ENCODE measurements at places on chromosomes 5 and 9.

DNA sequence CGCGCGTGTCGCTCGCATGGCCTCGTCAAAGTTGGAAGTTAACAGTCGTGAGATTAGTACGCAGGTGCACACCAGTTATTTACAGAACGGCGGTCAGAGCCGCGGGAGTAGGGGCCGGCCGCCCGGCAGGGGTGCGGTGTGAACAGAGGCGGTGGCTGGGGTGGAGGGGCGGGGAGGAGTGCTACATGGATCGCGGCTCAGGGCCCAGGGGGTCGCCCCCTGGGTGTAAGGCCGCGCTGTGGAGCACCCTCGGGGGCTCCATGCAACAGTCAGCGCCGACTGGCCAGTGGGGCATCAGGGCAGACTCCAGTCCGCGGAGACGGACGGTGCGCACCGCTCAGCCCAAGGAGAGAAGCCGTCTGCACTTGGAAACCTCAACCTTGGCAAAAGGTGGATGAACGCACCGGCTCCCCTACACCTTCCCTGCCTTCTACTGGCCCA, 60.3 kb downstream of the ZNF354C start:
- DNase-seq: no peak

DNA sequence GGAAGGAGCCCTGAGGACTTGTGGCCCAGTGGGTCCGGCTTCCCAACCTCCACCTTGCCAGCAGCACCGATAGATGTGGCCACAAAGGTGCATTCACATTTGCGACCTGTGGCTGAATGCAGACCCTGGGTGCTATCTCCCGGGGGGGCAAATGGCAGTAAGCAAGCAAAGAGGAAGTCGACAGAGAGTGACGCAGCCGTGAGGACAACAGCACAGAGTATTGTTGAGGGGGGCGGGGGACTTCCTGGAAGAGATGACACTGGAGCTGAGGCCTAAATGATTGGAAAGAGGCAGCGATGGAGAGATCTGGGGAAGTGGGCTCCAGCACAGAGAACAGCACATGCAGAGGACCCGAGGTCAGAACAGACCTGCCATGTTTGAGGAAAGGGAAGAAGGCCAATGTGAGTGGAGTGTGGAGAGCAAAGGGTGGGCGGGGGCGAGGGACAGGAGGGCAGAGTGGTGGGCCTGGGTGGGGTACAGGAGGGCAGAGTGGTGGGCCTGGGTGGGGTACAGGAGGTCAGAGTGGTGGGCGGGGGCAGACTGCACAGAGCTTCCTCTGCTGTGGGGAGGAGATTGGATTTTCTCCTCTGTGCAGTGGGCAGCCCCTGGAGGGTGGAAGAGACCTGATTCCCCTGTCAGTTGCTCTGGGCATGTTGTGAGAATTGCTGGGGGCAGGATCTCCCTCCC, 42.6 kb downstream of the ADAMTS2 start:
- DNase-seq: no peak

GRCh38 chr5:142669477-142669876, 16.4 kb downstream of the FGF1 start:
- DNase-seq: no peak

DNA sequence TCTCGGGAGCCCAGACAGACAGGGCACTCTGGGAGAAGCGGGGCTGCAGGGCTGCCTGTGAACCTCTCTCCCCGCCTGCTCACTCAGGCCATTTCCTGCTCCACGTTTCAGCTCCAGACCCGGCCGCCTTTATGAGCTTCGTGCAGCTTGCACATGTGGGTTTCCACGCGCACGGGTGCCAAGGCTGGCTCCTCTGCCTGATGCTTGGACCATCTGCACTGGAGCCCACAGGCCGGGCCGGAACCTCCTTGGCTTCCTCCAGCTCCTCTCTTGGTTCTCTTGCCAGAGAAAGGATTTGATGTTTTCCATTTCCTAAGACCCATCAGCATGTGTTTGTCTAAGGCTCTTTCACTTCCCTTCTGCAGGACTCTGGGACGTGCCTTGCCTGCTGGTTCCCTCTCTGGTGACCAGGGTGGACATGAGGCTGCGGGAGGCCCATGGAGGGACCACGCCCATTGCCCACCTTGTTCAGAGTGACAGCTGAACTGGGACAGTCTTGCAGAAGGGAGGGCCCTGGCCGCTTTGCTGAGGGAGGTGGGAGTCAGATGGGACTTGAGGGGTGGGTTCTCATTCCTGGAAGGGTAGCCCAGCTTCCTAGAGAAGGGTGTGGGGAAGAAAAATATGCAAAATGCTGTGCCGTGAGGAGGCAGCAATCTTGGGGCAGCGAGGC, 23.3 kb upstream of the COL5A1 start:
- peak; percentile 29 for DNase-seq

DNA sequence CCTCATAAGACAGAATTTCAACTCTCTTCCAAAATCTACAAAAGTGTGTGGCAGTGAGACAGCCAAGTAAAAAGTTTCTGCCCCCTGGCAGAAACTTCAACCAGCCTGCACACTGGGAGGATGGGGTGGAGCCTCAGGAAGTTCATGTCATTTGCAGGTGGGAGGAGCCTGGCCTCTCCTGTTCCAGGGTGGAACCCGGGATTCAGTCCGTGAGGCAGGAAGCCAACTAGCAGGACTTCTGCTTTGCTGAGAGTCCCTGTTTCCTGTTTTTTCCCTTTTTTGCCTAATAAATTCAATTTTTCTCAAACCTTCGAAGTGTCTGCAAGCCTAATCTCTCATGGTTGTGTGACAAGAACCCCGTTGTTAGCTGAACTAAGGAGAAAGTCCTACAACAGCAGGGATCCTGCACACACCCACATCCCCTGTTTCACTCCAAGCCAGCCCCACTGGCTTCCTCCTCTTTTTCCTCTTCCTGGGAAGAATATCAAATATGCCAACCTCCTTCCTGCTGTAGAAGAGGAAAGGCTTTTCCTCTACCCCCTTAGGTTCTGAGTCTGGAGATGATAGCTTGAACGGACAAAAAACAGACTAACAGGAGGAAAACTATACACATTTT, 69.3 kb downstream of the ALDH7A1 start:
- peak; percentile 19 for DNase-seq

GRCh38 chr5:119179857-119180641, 109.2 kb downstream of the DMXL1 start:
- DNase-seq: peak; percentile 5

Measured in fibroblast of skin of right biceps (primary cell).